ENCODE measurements at places on chromosomes 1 and 21.

DNA sequence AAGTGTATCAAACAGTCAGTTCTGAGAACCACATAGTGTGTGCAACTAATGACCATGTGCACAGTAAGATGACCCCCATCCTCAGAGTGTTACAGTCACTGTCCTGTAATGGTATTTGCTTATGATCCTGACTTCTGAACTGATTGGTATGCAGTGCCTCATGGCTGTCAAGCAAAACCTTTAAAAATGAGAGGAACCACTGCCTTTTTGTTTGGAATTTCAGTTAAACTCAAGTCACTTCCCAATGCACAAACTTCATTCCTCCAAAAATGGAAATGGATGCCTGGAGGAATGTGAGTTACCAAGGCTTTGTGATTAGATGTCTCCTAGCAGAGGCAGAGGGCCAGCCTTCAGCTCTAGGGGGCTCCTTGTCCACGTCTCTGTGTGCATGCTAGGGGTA lies 10.5 kb downstream of the C1orf198 start:
- no peak for DNase-seq

GRCh38 chr1:29697391-29697780 lies 461.1 kb downstream of the PTPRU start:
- no peak for DNase-seq

- peak; percentile 32 for DNase-seq
These were observed 888 bp downstream of the HES5 start for GRCh38 chr1:2528966-2529783.

GRCh38 chr1:229438021-229438420 lies 4.1 kb upstream of the ACTA1 start:
- no peak for DNase-seq

- no peak for DNase-seq
These were observed 600.5 kb downstream of the USP25 start for GRCh38 chr21:16330082-16330907.
